ENCODE measurements at places on chromosomes 11 and 22.

GRCh38 chr11:33362051-33362910 lies 105.1 kb downstream of the HIPK3 start:
- DNase-seq = no peak

GRCh38 chr11:109112821-109113280 lies 309.1 kb upstream of the C11orf87 start:
- DNase-seq = no peak

DNA sequence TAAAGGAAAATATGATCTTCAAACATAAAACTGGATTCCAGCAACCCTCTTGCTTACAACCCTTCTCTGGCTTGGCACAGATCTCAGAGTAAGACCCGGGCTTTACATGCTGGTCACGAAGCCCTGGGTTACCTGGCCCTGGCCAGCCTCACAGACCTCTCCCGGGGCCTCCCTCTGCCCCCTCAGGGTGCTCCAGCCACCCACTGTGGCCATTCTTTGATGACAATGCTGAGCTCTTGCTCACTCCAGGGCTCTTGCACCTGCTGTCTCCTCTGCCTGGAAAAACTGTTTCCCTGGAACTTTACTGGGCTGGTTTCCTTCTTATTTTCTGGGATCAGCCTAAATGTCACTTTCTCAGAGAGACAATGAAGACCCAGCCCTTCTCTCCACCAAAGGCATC lies 43.9 kb downstream of the C11orf96 start:
- no peak for DNase-seq

DNA sequence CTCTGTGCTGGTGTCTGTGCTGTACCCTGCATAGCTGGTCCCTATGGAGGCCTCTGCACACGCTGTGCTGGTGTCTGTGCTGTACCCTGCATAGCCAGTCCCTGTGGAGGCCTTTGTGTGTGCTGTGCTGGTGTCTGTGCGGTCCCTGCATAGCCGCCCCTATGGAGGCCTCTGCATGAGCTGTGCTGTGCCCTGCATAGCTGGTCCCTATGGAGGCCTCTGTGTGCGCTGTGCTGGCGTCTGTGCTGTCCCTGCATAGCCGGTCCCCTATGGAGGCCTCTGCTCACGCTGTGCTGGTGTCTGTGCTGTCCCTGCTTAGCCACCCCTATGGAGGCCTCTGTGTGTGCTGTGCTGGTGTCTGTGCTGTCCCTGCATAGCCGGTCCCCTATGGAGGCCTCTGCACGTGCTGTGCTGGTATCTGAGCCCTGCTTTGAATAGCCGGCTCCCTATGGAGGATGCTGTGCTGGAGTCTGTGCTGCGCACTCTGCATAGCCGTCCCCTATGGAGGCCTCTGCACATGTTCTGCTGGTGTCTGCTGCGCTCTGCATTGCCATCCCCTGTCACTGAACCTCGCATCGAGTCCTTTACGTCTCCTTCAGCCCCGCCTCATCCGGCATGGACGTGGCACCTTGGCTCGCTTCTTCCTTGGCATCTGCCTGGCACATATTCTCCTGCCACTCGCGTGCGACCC lies 6.2 kb downstream of the NADSYN1 start:
- DNase-seq = no peak

GRCh38 chr22:28815111-28815510 lies 14.7 kb upstream of the XBP1 start:
- DNase-seq = no peak

- no peak for DNase-seq
These were observed 109.4 kb downstream of the GRIA4 start for GRCh38 chr11:105719073-105719822.

DNA sequence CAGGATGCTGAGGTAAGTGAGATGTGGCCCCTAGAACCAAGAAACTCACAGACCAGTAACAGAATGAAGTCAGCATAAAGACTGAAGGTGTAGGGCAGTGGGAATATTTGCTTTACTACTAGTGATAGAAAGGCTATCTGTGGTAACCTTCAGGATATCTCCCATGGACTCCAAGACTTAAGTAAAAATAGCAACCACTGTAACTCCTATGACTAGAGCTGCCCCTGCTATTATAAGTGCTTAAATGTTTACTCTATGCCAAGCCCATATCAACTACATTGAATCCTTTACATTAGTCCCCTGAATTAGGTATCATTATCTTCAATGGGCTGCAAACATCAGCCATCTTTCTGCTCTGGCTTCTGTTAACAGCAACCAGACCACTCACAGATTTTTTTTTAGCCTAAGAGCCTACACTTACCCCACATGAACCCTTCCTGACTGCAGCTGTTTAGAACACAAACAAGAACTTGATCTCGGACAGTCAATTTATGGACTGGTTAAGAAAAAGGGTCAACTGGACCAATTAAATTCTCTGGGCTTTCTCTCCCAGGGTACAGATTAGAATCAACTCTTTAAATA lies 335.1 kb upstream of the API5 start:
- DNase-seq = no peak

GRCh38 chr11:77993902-77994301 lies 566 bp downstream of the INTS4 start:
- DNase-seq = no peak

All from hepatic stellate cell (primary cell).